Stomach (tissue), 19 donors: ENCODE measurements at places on chromosomes 3 and 15. TPM values are rescaled to one million over a fixed set of nuclear protein-coding genes. Genes with fewer than 3 reads are reported as not detected.

DNA sequence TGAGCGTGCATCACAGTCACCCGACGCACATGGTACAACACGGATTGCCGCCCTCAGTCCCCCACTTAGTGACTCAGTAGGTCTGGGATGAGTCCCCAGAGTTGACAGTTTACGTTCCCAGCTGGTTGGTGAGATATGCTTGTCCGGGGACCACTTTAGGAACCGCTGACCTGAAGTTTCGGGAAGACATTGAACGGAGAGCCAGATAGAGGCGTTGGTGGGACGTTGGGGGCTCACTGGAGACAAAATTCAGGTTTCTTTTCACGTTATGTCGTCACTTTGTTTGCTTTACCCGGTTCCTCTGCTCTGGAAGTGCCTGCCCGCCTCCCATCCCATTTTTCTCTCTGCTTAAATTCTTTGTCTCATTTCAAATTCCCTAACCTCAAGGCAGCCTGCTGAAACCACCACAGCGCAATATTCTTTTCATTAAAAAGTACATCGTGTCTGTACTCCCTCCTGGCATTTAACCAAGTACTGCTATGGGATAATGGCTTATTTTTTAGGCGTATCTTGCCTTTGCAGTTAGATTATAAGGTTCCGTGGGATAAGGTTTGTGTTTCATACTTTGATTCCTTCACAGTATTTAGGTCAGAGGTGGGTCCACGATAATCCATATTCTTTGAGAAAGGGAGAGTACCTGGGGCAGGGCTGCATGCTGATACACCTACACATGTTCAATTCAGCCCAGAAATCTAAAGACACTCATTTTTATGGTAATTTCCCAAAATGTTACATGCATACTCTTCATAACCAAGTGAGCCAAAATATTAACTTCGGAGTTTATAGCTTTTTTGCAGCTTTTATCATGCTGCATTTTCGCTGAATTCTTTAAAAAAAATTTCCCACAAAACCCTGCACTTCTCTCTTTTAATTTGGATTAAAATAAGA, 921 bp downstream of the LMLN start:
- peak overlapping the region; percentile 90 for H3K4me3 ChIP-seq
- no peaks in the 10 kb centered on the region for H3K27me3 ChIP-seq
- peaks cover 24% of the 10 kb centered on the region for H3K4me1 ChIP-seq
- peak overlapping the region; percentile 86 for H3K27ac ChIP-seq

DNA sequence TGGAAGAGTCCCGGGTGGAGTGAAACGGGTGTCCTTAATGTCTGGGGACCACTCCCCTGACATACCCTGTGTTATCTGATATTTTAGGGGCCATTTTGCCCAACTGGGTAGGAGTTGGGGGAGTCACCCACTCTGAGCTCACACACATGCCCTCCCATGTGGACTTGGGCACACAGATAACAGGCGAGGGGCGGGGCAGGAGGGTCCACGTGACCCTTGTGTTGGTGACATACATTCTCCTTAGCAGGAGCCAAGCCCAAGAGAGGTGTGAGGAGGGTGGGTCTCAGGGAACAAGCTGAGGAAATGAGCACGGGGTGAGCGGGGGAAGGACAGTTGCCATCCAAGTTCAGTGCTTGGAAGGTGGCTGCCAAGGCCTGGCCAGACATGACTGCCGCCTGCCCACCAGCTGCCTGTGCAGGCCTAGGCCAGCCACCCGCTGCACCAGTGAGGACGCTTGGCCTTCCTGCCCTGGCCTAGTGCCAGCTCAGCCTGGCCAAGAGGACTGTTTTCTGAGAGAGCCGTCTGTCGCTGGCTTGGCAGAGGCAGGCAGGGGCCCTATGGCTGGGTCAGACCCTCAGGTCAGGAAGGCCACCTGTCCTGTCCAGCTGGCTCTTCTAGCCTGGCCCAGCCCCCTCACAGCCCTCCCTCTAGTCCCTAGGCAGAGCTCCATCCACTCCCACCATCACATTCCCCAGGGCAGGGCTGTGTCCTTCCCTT, 31.3 kb upstream of the TMEM115 start:
- H3K4me1 ChIP-seq: peaks cover 11% of the 10 kb centered on the region
- H3K27me3 ChIP-seq: no peaks in the 10 kb centered on the region
- no peak overlapping the region for H3K27ac ChIP-seq
- H3K36me3 ChIP-seq: no peaks in the 10 kb centered on the region
- no peak overlapping the region for H3K4me3 ChIP-seq
- DNase-seq: peak; percentile 82

GRCh38 chr15:101723171-101723873, 951 bp downstream of the TARS3 start:
- H3K36me3 ChIP-seq: peaks cover 37% of the 10 kb centered on the region
- DNase-seq: no peak

GRCh38 chr3:145522893-145523651, 637.9 kb downstream of the PLOD2 start:
- no peak for DNase-seq
- no peak overlapping the region for H3K4me3 ChIP-seq
- H3K4me1 ChIP-seq: no peaks in the 10 kb centered on the region
- H3K36me3 ChIP-seq: no peaks in the 10 kb centered on the region
- no peak overlapping the region for H3K27ac ChIP-seq
- H3K27me3 ChIP-seq: no peaks in the 10 kb centered on the region

DNA sequence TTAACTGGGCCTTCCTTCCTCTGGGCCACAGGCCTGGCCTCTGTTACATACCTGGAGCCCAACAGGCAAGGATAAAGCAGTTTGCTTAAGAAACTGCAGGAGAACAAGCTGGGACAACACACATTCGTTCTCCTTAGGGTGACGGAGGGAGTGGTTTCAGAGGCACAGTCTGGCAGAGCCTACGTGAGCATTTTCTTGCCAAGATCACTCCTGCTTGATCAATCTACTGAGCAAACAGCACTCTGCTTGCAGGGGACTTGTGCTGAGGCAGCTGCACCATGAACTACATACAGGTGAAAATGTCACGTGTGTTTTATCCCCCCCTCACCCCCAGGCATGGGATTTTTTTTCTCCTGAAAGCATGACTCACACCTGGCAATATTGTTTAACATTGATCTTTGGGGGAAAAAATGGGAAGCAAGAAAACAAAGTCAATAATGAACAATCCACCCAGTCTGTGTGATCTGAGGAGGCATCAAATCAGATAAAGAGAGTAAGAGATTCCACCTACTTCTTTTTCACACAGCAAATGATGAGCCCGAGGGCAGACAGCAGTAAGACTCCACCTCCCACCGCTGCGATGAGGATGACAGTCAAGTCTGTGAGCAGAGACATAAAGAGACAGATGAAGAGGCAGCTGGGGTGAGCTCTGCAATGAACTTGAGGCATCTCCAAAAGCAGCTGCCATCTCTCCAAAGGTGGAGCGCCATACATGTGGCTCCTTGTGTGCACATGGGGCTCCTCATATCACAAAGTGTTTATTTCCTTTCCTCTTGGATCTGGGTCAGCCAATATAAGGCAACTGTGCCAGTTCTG, 57.4 kb downstream of the CDCP1 start:
- peak; percentile 85 for DNase-seq
- no peaks in the 10 kb centered on the region for H3K27me3 ChIP-seq
- H3K4me3 ChIP-seq: no peak overlapping the region
- H3K27ac ChIP-seq: peak overlapping the region; percentile 70

- H3K27me3 ChIP-seq: peaks cover 4% of the 10 kb centered on the region
- no peak overlapping the region for H3K27ac ChIP-seq
- DNase-seq: no peak
- no peaks in the 10 kb centered on the region for H3K4me1 ChIP-seq
- no peak overlapping the region for H3K4me3 ChIP-seq
Observed at GRCh38 chr15:55016225-55016624, 180.5 kb downstream of the RSL24D1 start.

DNA sequence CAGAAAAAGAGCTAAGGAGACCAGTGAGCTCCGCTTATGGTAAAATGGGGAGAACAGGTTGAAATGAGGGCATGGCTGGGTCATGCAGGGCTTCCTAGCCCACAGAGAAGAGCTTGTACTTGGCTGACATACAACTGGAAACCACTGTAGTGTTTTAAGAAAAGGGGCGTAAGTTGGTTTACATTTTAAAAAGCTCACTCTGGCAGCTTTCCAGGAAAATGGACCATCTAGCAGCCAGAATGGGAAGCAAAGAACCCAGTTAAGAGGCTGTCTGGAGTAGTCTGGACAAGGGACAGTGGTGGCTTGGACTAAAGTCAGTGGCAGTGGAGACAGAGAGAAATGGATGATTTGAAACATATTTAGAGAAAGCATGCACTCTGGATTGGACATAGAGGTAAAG, 1.9 kb downstream of the MORC1 start:
- no peaks in the 10 kb centered on the region for H3K27me3 ChIP-seq
- H3K4me3 ChIP-seq: no peak overlapping the region
- H3K4me1 ChIP-seq: no peaks in the 10 kb centered on the region
- no peak for DNase-seq

Gene RNF13
- total RNA-seq: 27.4 TPM
